HS-27A (cell line): ENCODE measurements at places on chromosomes 16 and 17.

- no peak for DNase-seq
Observed at GRCh38 chr17:15886804-15887203, 58.1 kb upstream of the ADORA2B start.

DNA sequence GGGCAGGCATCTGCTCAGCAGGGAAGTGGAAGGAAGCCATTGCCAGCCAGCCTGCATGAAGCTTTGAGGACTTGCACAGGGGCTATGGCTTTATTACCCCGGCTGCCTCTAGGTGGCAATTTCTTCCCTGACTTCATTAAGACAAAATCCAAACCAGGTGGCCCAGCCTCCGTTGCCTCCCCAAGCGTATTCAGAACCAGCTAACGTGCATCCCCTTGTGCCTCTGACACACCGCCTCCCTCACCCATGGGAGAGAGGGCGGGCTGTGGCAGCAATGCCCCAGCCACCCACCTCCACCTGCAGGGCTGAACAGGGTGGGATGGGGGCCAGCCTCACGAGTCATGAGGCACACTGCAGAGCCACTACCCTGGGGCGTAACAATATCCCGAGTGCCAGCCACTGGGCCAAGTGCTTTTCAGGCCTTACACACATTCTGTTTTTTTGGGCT lies 6.8 kb downstream of the KIFC3 start:
- DNase-seq, result no peak

- no peak for DNase-seq
Observed at GRCh38 chr16:86595983-86596605, 17.7 kb downstream of the FOXL1 start.

GRCh38 chr17:80824549-80825470 lies 166.8 kb upstream of the CHMP6 start:
- no peak for DNase-seq

DNA sequence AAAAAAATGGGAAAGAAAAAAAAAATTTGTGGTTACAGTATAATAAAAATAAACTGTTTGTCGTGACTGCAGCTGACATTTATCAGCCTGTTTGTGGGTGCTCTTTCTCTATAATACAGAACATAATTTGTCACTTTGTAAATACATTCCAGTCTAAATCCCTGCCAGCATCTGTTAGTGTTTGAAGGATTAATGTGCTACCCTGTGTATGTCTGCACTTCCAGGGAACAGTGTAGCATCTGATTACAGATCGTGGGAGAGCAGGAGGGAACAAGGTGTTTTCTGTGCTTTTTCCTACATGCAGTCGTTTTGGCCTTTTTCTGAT lies 265.1 kb downstream of the WWOX start:
- no peak for DNase-seq

DNA sequence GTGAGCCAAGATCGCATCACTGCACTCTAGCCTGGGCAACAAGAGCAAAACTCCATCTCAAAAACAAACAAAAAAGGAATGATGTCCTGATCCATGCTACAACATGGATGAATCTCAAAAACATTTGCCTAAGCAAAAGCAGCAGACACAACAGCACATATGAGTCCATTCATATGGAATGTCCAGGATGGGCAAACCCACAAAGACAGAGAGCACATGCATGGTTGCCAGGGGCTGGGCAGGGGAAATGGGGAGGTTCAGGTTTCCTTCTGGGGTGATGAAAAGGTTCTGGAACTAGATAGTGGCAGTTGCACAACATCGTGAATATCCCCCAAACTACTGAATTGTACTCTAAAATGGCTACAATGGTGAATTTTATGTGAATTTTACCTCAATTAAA lies 35.3 kb upstream of the RAI1 start:
- DNase-seq, result no peak

DNA sequence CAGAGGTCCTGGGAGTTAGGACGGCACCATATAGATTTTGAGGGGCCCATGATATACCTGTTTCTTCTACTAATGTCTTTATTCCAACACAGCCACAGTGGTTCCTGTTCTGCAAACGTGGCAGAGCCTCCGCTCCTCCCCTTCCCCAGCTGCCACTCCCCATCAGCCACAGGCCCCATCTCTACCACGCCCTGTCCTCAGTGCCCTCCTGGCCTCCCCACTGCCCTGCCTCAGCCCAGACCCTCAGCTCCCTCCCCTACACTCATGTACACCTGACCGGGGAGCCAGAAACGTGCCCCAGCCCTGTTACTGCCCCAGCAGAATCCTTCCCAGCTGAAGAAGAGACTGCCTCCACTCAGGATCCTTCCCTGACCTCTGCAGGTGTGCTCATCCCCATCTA lies 11.9 kb upstream of the RBFOX3 start:
- DNase-seq, result no peak

GRCh38 chr17:79923974-79924638 lies 84.9 kb upstream of the CBX4 start:
- no peak for DNase-seq

DNA sequence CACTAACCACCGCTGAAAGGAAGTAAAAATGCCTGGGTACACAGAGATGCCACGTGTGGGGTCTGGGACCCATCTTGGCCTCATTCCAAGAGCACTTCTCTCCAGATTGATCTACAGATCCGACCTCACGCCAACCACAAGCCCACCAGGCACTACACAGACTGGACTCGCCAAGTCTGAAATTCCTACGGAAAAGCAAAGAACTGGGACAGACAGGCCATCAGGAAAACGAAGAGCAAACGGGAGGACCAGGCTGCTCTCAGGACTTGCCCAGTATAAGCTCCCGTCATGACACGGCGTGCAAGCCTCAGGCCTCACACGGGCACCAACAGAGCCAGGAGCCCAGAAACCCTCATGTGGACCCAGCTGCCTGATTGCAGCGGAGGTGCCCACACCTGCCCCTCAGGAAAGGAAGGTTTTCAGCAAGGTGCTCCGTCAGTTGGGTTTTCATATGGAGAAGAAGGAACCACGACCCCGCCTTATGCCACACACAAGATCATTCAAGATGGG lies 20.1 kb upstream of the C16orf95 start:
- no peak for DNase-seq

DNA sequence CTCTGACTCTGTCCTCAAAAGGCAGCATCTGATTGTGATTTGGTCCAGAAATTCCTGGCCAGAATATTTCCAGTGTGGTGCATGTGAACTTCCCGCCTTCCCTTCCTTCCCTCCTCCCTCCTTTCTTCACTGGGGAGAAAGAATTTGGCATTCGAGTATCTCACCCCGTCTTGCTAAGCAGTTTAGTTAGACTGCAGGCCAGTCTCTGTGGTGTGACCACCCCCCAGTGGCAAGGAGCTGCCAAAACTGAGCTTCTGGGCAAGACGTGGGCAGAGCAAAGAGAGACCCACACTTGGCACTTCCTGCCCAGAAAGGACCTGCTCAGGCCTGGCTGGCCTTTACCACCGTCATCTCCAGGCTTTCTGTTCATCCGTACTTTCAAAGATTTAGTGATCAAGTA lies 36.4 kb downstream of the SNX20 start:
- DNase-seq, result no peak

- no peak for DNase-seq
Observed at GRCh38 chr16:46577988-46578579, 43.1 kb downstream of the SHCBP1 start.

DNA sequence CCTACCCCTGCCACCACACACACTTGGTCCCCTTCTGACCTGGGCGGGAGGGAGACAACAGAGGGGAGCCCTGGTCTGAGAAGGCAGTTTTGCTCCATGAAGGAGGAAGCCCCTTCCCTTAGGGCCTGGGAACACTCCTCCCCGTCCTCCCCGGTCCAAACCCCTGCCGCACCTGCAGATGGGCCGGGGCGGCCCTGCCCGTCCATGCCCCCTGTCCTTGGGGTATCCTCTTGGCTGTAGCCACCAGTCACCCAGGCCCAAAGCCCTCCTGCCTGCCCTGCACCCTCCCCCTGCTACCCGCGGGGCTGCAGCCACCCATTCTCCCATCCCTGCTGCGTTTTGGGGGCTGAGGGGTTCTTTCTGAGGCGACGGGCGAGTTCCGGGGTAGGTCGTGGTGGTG lies 33.9 kb downstream of the GSE1 start:
- DNase-seq, result no peak

- DNase-seq, result no peak
Observed at GRCh38 chr17:77345260-77345910, 204.6 kb downstream of the SEC14L1 start.

DNA sequence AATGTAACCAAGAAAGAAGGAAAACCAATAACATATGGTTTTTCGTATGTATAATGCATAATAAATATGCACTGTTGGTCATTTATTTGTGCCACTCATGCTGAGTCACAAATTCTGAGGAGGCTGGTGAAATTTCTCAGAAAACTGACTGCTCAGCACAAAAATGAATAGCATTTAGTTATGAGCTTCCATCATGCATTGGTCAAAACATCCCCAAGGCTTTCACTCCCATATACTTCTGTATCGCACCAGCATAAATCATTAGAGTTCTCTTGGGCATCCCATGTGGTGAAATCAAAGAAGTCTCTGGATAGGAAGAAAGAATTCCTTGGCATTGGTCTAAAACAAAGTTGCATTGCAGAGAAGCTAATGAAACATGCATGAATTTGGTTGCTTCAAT lies 785.6 kb upstream of the CDH8 start:
- no peak for DNase-seq

GRCh38 chr17:17782523-17783115 lies 54.2 kb downstream of the SREBF1 start:
- DNase-seq, result no peak

DNA sequence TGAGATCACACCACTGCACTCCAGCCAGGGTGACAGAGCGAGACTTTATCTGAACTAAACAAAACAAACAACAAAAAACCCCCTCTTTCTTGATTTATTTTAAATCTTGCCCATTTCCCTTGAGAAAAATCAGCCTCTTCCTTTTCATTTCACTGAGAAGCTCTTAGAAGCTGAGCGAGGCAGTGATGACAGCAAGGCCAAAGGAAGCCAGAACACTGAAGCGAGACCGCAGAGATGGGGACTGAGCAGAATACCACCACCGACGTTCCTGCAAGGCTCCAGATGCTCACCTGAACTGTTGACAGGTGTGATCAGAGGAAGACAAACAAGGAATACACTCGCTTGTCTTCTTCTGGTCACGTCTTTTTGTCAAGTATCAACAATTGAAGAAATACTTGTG lies 30.5 kb upstream of the IRF8 start:
- DNase-seq, result no peak

- no peak for DNase-seq
Observed at GRCh38 chr17:83183951-83184506, 104.6 kb downstream of the METRNL start.

DNA sequence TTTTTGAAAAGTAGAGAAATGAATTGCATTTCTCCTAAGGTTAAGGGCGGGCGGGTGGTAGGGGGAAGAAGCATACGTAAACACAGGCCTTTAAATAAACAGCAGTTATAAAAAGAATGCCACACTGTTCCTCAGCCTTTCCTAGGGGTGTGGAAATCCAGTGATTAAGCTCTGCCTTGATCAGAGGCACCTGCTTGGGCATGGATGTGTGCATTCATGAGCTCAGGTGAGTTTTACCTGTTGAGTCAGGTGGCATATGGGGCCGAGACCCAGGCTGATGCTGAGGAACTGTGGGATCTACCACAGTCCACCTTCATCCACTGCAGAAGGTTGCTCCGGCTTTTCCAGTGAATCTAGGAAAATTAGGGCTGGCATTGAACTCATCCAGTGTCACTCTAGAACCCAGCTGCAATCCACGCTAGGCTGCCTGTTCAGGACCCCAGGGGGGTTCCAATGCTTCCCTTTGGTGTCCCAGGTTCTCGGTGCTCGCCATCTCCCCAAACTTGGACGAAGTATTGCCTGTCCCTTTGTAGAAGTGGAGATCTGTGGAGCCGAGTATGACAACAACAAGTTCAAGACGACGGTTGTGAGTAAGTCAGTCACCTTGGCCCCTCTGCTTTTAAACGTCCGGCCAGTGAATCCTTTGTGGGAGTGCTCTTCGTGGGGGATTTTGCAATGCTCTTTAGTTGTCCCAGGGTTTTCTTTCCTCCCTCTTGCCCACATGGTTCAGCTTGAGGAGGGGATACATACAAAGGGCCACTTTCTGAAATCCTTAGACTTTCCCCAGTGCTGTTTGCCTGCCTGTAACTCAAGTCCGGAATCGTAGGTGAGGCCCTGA lies 72.7 kb downstream of the SDR42E1 start:
- DNase-seq, result no peak

- no peak for DNase-seq
Observed at GRCh38 chr17:81059026-81059425, 24.1 kb downstream of the BAIAP2 start.

GRCh38 chr17:39450051-39450450 lies 1.0 kb downstream of the MED1 start:
- DNase-seq, result no peak

GRCh38 chr17:58107306-58107705 lies 24.1 kb downstream of the DYNLL2 start:
- DNase-seq, result no peak

- DNase-seq, result no peak
Observed at GRCh38 chr17:48310748-48311213, 119.2 kb downstream of the SKAP1 start.
